ENCODE measurements at places on chromosomes 4 and X.

GRCh38 chr4:108355902-108356535 is 187.3 kb upstream of the LEF1 start:
- no peak for DNase-seq

GRCh38 chr4:180696460-180697092 is 1546.6 kb upstream of the TENM3 start:
- no peak for DNase-seq

DNA sequence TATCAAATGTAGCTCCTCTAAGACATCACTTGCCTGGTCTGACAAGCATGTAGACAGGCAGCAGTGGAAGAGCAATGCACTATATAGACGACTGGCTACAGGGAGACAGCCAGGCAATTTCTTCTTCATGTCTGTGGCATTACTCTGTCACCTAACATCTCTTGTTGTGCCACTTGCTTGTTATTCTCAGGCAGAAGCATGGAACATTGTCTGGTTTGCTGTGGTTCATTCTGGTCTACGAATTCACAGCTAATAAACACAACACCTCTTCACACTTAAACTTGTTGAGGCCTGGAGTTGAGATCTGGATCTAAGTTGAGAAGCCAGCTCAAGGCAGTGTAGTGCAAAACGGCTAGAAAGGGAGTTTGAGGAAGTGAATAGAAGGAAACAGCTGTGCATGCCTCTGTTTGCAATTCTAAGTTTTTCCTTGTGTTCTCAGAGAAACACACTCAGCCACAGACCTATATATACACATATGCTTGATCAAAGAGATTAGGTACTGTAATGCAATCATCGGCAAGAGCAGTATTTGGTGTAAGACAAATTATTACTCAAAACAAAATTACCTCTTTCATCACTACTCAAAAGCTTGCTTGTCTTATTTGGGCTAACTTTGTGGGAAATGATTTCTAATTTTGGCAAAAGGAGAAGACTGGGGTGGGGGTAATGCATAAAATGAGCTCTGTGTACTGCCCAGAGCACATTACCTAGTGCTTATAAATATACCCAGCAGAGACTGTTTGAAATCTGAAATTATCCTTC is 243.8 kb downstream of the PPP3CA start:
- DNase-seq: no peak

DNA sequence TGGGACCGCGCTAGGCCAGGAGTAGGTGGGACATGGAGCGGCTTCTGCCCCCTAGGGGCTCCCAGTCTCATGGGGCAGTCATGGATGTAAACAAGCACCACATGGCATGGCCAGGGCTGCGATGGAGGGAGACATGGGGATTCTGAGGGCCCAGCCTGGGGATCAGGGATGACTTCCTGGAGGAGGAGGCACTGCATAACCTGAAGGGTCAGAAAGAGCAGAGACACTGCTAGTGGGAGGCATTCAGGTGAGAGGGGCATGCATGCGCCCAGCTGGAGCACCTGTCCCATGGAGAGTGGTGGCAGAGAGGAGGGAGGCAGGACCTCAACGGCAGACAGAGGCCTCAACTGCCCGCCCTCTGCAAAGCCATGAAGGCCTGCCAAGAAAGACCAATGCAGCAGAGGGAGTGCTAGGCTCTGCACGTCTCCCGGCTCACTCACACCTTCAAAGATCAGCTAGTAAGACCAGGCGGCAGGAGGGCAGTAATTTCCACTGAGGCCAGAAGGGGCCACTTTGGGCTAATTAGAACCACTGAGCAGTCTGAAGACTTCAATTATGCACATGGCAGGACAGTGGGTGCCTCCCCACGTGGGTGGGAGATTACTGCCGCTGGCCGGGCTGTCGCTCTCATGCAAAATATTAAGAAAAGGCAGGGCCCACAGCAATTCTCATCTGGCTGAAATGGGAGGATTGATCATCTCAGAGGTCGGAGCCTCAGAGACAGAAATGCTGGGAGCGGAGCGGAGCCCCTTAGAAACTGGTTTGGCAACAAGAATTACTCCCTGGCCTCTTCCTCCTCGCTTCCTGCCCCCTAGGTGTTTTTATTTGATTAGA is 69.6 kb downstream of the PPP2R2C start:
- no peak for DNase-seq

DNA sequence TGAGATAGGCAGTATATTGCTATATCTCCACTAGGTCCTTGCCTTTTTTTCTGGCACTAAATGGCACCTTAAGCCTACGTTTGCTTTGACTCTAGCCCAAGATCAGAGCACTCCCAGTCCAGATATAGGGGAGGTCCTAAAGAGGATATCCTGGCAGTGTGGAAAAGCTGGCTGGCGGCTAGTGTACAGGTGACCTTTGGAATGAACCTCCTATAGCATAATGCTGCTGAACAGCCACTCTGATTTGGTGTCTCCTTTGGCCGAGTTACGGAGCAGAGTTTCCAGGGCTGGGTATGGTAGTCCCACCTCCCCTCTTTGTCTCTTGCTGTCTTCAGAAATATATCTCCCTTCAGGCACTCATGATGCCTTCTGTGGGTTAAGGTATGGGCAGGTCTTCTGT is 53.9 kb downstream of the PHEX start:
- no peak for DNase-seq

- no peak for DNase-seq
Observed at GRCh38 chrX:10633722-10634121, 13.3 kb upstream of the MID1 start.

- no peak for DNase-seq
Observed at GRCh38 chrX:38612281-38612680, 50.9 kb downstream of the TSPAN7 start.

DNA sequence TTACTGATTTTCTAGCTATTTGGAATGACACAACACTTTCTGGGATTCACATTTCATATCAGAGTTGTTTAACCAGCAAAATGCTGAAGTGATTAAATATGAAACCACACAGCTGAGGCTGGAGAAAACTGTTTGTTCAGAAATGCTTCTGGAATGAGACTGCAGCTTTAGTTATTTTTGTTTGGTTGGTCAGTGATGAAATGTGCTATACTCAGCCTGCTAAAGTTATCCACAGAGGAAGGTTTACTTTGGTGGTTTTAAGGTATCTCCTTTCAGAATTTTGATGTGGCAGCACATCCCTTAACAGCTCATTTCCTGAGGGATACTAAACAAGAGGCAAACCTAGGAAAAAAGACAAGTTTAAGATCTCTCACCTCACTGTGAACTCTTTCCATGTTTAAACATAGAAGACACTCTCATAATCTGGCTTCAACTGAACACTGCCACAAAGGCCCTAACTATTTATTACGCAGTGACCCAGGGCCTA is 106.6 kb upstream of the PDE5A start:
- DNase-seq: no peak

DNA sequence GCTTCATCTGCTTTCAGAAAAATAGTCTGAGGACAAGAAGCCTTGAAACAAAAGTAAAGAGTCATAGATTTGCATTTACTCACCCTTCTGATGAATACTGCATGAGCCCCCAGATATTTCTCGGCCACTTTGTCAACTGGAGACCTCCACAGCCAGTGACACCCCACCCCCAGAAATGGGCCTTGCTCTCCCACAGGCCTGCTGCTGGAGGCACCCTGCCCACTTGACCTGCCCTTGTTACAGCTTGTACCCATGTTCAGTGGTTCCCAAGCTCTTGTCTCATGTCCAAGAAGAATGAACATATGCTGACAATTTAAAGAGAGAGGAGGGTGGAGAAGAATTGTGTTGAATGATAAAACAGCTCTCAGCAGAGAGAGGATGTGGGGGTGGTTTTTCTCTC is 225.1 kb downstream of the DCAF12L2 start:
- DNase-seq: no peak

- DNase-seq: no peak
Observed at GRCh38 chr4:155745984-155746383, 12.8 kb upstream of the GUCY1B1 start.

- DNase-seq: no peak
Observed at GRCh38 chr4:42453612-42454011, 56.3 kb downstream of the SHISA3 start.

DNA sequence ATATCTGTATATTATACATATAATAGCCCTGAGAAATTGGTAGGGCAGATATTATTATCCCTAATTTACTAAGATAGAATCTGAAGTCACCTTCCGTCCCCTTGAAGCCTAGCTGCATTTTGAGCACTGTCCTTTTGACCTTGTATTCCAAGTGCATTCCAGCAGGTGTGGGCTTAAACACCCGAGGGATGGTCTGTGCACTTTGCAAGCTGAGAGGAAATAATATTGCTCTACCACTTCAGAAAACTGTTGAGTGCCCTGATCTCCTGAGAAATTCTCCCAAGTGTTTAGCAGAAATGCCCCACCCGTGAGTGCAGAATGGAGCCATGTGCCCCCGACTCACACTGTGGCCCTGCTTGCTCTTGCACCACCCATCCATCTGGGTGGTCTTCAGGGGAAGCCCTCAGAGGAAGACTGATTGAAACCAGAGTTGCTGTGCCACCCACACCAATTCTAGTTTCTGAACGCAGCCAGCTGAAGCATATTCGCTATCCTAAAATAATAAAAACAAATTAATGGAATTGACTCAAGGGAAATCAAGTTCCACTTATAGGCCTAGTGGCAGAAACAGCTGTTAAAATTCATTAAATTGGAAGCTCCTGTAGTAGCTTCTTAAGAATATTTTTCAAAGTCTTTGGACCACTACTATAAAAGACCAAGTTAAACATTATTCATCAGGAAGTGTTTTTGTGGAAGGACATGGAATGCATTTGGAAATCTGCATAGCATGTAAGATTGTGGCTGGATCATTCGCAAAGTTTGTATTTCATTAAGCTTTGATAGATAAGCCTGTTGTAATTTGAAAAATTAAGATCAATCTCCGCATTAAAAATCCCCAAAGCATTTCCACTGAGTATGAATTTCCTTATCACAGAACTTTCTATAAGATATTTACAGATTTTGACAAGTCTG is 41.3 kb upstream of the PRKG2 start:
- DNase-seq: no peak

- DNase-seq: no peak
Observed at GRCh38 chr4:108227923-108228322, 59.2 kb upstream of the LEF1 start.

GRCh38 chr4:1080961-1081688 is 32.2 kb downstream of the RNF212 start:
- DNase-seq: no peak

DNA sequence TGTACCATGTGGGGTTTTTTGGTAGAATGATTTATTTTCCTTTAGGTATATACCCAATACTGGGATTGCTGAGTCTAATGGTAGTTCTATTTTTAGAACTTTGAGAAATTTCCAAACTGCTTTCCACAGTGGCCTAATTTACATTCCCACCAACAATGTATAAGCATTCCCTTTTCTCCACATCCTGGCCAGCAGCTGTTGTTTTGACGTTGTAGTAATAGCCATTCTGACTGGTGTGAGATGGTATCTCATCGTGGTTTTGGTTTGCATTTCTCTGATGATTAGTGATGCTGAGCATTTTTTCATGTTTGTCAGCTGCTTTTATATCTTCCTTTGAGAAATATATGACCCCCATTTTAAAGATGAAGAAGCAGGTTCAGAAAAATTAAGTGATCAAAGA is 153.7 kb downstream of the CBR4 start:
- DNase-seq: no peak

DNA sequence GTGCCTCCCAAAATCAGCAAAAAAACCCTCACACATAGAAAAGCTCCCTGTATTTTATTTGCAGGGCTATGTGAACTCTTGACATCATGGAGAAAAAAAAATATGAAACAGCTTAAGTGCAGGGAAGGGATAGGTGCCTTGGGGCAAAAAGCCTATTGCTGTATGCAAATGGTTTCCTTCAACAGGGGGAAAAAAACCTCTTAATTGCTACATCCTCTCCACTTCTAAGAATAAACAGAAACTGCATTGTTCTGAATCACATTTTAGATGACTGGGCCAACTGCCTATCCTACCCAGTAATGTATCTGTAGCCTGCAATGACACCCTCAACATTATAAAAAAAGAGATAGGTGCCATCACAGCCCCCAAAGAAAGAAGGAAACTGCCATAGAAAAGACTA is 229.4 kb upstream of the GALNTL6 start:
- DNase-seq: no peak

DNA sequence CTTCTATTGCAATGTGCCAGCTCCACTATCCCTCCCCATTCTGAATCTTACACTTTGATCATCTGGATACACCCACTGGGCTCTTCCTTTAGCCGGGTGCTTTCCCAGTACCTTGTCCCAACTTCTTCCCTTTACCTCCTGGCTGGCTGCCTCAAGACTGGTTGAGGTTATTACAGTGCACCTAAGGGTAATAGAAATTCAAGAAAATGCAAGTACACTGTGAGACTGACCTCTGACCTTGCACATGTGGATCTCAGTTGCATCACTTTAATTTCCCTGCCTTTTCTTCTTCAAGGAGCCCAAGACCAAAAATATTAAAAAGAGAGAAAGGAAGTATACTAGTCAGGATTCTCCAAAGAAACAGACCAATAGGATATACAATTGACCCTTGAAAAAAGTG is 53.9 kb upstream of the NOCT start:
- DNase-seq: no peak

- DNase-seq: no peak
Observed at GRCh38 chr4:89889289-89889688, 5.4 kb upstream of the MMRN1 start.

GRCh38 chrX:981791-982626 is 230.4 kb downstream of the CRLF2 start:
- DNase-seq: no peak

DNA sequence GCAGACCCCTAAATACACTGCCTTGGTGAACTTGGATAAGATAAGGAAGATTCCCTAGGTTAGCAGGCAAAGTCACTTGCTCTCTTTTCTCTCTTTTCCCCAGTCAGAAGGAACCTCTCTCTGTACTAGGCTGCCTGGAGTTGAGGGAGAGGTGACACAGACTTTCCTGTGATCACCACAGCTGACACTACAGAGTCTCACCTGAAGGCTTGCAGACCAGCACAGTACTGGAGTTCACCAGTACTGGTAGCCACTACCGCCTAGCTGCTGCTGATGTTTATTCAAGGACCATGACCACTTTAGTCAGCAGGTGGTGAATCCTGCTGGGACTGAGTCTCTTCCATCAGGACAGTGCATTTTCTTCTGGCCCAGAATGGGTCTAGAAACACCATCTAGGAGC is 63.3 kb downstream of the PTPN13 start:
- DNase-seq: no peak

- DNase-seq: no peak
Observed at GRCh38 chr4:157804986-157805385, 367.8 kb downstream of the GASK1B start.

DNA sequence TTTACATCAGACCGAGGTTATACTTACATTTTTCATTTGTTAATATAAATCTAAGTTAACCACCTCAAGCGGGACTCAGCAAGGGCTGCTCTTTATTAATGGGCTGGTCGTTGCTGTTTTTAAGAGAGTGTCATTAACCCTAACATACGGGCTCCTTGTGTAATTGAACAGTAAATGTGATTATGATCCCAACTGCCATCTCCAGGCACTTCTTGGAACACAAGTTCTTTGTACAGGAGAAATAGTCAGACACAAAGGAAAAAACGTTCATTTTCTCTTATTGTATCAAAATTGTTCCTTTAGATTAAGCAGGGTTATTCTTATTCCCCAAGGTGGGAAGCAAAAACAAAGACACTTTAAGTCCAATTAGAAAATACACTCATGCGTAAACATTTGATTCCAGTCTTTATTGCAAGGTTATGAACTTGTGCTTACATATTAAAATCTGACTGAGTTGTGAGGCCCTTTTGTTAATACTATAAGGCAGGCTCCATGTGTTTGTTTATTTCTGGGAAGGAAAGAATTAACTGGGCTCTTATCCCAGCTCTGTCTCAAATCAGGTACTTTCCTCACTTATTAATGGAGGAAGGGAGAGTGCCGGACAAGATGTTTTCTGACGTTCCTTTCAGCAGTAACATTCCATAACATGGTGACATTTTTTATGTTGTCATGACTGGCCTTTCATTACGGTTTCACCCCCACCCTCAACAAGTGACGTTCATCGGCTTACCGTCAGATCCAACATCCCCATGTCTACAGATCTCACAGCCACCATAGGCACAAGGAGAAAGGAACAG is 95.9 kb downstream of the RASL11B start:
- no peak for DNase-seq

All from hypothalamus (tissue), 51 donors.